ENCODE measurements at places on chromosomes 3 and 15.

GRCh38 chr15:79283252-79284048, 928 bp downstream of the ANKRD34C start:
- DNase-seq = no peak

GRCh38 chr15:73760330-73761329, 7.5 kb upstream of the INSYN1 start:
- no peak for DNase-seq

- DNase-seq = peak; percentile 84
Observed at GRCh38 chr3:31581660-31582059, 48.9 kb downstream of the STT3B start.

DNA sequence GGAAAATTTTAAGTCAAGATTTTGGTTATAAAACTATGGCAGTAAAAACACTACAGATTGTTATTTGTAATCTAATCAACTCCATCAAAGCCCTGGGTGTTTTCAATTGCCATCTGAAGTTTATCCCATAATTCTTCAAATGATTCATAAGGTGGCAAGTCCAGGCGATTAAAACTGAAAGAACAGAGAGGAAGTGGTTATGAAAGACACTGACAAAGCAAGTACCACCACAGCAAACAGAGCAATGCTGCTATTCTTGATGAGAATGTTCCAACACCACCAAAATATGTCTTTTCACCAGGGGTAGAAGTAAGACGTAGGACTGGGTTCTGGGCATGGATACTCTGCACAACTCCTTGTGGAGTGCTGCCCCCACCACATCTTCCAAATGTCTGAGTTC, 86.9 kb upstream of the PRTG start:
- peak; percentile 81 for DNase-seq

DNA sequence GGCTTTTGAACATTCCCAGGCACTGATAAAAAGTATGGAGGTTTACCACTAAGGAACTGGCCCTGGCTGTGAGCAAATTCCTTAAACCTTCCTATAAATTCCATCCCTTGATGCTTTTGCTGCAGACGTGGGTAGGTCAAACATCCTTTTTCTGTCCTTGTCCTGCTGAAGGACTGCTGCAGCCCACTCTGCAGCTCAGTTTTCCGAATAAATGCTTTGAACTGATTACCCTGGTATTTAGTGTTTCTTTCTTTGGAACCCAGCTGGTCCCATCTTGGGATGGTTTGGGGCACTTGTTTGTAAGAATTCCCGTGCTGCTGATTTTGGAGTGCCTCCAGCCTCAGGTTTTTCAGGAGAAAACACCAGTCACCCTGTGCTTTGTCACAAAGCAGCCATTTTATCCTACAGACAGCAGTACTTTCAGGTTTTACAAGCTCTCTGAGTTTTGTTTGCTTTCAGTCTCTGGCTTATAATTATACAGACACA, 815.9 kb downstream of the VGLL3 start:
- DNase-seq = no peak

- DNase-seq = peak; percentile 75
Observed at GRCh38 chr3:28951772-28952556, 328.9 kb upstream of the RBMS3 start.

Data from MV-4-11 (cell line).